ENCODE measurements at places on chromosomes 7 and 10.

DNA sequence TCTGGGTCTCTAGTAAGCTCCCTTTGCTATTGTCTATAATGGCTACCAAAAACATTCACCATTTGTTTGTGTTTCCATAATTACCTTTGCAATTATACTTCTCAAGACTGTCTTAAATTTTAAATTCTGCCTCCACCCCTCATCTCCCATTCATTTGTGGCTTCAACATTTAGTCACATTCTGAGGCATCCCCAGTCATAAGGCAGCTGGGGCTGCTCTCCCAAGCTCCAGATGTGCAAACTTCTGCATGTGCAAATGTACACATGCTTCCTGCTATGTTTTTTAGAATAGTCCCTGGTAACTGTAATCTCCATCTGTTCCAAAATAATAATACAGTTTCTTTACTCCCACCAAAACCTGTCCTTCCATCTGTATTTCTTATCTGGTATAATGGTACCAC is 97.3 kb downstream of the CDK6 start:
- no peak for DNase-seq

DNA sequence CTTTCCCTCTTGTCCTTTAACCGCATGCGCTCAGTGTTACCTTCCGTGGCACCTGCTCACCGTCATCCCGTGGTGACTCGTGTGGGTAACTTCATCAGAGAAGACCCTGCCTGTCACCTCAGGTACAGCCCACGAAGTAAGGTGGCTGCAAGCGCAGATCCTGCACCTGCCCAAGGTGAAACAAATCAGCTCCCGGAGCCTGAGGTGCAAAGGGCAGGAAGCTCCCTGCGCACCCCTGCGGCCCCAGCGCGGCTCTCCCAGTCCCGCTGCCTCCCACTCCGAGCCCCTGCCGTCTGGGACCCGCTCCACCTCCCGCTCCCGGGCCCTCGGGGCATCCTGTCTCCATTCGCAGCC is 110.9 kb upstream of the LANCL2 start:
- no peak for DNase-seq

DNA sequence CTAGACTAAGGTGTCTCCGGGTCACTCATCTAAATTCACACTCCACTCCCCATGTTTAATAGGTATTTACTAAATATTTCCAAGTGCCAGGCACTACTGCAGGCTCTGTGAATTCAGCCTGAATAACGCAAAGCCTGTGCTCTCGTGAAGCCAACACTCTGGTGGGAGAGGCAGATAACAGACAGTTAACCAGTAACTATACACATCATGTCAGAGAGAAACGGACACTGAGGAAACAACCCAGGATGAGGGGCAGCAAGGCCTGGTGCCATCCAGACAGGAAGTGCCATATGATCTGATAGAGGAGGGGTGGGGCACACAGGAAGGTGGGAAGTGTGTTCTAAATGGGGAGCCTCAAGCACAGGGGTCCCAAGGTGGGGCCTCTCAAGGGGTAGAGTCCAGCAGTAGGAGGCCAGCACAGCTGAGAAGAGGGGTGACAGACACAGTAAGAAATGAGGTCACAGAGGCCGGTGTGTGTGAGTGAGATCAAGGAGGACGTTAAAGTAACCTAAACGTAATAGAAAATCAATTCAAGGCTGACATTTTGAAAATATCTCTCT is 85.3 kb downstream of the LARP4B start:
- no peak for DNase-seq

DNA sequence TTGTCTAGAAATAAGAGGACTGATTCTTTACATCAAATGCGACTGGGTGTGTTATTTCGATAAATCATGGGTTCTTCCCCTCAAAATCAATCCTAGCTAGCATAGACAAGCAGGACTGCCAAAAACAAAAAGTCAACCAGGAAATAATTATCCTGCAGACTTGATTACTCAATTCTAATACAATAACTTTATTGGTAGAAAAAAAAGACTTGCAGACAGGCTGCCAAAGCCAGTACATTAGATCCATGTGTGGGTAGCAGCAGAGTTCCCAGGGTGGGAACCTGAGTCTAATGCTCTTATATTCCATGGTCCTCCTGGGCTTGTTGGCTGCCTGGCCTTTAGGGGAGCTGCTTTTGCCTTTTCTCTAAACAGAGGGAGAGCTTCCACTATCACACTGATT is 7.8 kb downstream of the AFAP1L2 start:
- no peak for DNase-seq

DNA sequence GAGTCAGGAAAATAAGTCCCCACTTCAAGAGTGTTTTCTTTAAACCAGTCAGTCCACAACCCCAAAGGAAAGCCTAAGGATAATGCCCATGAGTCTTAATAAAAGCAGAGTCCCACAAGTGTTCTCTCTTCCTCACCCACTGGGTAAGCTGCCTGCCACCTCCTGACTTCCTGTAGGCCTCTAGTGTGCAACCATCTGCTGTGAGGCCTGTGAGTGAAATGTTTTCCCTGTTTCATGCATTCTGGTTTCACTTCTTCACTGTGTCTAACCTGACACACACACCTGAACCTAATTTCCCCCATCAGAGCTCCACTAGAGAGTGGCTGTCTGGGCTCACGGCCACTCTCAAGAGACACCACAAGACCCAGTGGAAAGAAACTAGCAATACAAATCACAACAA is 38.9 kb upstream of the GDF10 start:
- no peak for DNase-seq

DNA sequence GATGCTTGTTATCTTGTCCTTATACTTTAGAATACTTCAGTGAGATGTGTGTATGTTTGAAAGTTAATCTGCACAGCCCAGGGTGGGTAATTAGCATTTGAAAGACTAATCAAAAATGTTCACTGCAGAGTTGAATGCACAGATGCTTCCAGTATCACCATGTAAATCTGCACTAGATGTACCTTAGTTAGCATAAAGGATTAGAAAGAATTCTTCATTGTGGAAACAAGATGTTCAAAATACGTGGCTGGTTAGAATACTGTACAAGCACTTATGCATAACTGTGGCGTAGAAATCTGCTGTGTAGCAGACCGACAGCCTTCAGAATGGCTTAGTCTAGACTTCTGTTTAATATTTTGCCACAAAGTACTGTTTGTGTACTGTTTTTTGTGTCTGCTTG is 2.2 kb upstream of the TMEM168 start:
- no peak for DNase-seq
